Stimulated activated CD8-positive, alpha-beta memory T cell treated with anti-CD3 and anti-CD28 coated beads, Interleukin-4, amount 100 ng/mL, for 1 hour (primary cell): ENCODE measurements at places on chromosomes 5 and 9.

- no peak for DNase-seq
Measured at GRCh38 chr5:132915681-132916080, 42.2 kb downstream of the LEAP2 start.

DNA sequence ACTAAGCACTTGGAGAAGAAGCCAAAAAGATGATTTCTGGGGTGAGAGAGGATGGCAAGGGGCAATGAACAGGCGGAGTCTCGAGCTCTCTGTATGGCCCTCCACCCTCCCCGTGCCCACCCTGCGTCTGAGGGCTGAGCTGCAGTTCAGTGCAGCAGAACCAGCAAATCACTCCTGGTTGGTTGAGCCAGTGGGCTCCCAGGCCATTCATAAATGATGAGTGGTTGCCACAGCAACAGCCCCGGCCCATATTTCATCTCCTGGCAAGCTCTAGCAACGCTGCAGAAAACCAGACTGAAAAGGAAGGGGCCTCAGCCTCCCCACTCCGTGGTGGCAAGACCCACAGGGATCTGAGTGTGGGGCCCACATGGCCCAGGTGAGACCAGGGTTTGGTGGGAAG is 93.8 kb upstream of the PPP1R26 start:
- DNase-seq: no peak

GRCh38 chr9:83934569-83935275 is 13.5 kb upstream of the KIF27 start:
- no peak for DNase-seq

GRCh38 chr5:32100230-32100629 is 73.9 kb downstream of the GOLPH3 start:
- DNase-seq: no peak

- no peak for DNase-seq
Measured at GRCh38 chr9:36194326-36195000, 3.7 kb downstream of the CLTA start.

GRCh38 chr9:69093471-69094103 is 58.0 kb downstream of the FXN start:
- DNase-seq: no peak

- no peak for DNase-seq
Measured at GRCh38 chr9:105678163-105678562, 15.9 kb downstream of the TAL2 start.

- no peak for DNase-seq
Measured at GRCh38 chr5:6581090-6581489, 51.8 kb downstream of the NSUN2 start.

DNA sequence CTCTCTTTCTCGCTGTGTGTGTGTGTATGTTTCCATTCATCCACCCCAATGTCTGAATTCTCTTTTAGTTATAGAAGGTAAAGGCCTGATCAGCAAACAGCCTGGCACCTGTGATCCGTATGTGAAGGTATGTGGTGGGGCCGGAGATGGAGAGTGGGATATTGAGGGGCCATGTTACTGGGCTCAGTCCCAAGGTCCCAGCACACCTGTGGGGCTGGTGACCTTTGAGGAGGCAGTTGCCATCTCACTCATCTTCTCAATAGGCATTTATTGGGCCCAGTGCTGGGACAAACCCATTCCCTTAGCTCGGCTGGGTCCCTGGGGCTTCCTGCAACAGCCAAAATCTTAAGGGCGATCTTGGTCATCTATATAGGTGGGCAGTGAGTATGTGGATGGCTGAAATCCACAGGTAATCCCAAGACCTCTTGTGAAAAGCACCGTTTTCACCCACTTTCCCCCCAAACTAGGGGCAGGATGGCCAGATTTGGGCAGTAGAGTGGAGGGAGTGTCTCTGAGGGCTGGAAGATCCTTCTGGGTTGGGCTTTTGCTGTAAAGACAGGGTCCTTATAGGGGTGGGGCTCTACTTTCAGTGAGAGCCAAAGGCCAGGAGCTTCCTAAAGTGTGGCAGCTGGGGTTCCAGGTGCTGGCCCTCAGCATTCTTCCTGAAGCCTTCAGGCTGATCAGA is 19.6 kb downstream of the RGS3 start:
- DNase-seq: no peak

DNA sequence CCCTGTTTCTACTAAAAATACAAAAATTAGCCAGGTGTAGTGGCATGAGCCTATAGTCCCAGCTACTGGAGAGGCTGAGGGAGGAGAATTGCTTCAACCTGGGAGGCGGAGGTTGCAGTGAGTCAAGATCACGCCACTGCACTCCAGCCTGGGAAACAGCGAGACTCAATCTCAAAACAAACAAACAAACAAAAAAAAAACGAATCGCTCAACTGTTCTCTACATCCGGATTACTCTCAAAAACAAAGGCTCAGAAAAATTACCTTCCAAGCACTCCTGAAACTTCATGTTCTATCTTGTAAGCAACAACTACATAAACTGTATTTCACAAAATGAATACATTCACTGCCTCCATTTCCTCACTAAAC is 14.0 kb downstream of the UBAP2 start:
- no peak for DNase-seq

- DNase-seq: no peak
Measured at GRCh38 chr9:137456864-137457405, 2.2 kb downstream of the NSMF start.

DNA sequence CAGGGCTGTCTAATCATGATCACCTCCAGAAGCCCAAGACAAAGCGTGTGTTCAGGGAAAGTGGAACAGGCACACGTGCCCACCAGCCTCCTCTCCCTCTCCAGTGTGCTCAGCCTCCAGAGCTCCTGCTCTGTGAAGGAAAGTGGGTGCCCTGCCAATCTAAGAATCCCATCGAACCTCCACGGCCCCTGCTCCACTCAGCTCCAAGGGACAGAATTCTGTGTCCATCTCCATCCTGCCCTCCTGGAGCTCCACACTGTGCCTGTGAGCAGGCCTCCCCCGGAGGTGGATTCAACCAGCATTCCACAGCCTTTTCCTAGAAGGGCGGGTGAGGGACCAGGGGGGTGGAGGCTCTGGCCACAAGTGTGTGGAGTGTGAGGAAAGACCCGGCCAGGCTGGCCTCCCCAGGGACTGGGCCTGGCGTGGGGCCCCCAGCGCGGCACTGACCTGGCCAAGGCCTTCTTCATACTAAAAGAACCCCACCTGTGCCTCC is 6.0 kb downstream of the EEIG1 start:
- no peak for DNase-seq

- DNase-seq: no peak
Measured at GRCh38 chr9:125626187-125626586, 80.8 kb downstream of the MAPKAP1 start.

GRCh38 chr9:85213650-85214607 is 527.8 kb downstream of the AGTPBP1 start:
- no peak for DNase-seq

- no peak for DNase-seq
Measured at GRCh38 chr5:38940230-38940858, 94.5 kb downstream of the OSMR start.

- DNase-seq: no peak
Measured at GRCh38 chr5:135826221-135826525, 8.3 kb upstream of the SLC25A48 start.

GRCh38 chr9:19516348-19516747 is 107.5 kb downstream of the ACER2 start:
- DNase-seq: no peak

DNA sequence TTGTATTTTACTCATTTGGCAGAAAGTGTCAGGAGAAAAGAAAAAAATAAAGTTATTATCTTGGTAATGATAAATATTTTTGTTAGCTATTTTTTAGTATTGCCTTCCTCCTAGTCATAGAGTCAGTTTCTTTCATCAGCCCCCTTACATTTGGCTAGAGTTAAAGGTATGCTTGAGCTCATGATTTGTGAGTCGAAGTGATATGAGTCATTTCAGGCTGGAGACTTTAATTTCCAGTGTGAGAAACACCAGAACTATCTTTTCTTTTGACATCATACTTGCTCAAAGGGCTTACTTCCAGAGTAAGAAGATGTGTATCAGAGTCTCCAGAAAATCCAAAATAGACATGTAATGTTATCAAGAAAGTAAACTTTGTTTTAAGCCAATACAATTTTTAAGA is 746.7 kb upstream of the TYRP1 start:
- no peak for DNase-seq

- DNase-seq: no peak
Measured at GRCh38 chr9:132141344-132141947, 20.4 kb upstream of the NTNG2 start.

DNA sequence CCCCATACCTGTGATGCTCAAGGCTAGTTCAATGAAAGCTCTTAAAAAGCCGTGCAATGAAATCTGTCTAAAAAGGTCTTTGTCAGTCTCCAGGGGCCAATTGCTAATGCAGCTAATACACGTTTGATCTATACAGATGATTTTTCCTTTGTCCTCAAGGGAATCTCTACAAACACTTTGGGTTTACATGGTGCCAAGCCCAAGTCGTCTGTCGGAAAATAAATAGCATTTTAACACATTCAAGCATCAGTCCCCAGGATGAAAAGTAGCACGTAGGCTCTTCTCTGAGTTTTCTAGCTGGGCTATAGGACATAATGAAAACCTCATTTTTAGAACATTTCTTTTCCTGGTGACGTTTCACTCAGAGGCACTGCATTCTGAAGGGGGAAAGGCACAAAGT is 477.4 kb upstream of the WWC1 start:
- DNase-seq: no peak

- DNase-seq: no peak
Measured at GRCh38 chr5:123294544-123294943, 128.7 kb downstream of the CEP120 start.

- DNase-seq: no peak
Measured at GRCh38 chr9:107175041-107175440, 108.0 kb upstream of the RAD23B start.

DNA sequence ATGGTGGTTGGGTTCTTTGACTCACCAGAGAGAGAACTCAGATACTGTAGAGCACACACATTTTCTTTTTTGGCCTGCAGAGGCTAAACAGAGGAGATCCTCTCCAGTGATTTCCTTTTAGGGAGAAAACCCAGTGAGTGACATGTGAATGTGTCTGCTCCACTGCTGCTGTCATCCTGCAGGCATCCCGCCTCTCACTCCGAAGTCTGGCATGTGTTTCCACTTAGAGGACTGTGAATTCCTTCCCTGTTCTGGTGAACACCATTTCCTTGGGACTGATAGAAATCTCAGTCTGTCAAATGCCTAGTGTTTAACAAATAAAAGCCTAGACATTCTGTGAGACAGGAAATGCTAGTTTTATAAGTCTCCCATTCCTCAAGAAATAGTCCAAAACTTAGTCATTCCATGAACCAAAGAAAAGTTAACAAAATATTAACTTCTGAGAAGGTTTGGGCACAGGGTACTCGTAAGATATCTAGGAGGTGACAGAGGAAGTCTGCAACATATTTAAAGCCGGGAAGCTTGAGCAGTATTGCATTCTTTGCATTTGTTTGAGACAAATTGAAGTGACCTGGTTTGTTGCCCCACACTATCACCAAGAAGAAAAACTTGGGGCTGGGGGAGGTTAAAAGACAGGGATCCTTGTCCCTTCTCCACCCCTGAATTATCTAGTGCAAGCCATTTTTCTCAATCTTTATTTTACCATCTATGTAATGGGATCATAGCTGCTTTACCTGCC is 74.9 kb upstream of the NIPAL4 start:
- DNase-seq: no peak
